Renal pelvis (tissue), 12 donors: ENCODE measurements at places on chromosomes 3 and 15. TPM values are rescaled to one million over a fixed set of nuclear protein-coding genes. Genes with fewer than 3 reads are reported as not detected.

The POPDC2 gene
- 10.2 TPM for polyA plus RNA-seq

The RLBP1 gene
- polyA plus RNA-seq, result not detected

The FRMD4B gene
- polyA plus RNA-seq, result 38.6 TPM

The ETV5 gene
- 29.4 TPM for polyA plus RNA-seq

The RTP1 gene
- not detected for polyA plus RNA-seq

The GOLGA8S gene
- polyA plus RNA-seq, result 1.6 TPM

The NMNAT3 gene
- polyA plus RNA-seq, result 12.1 TPM

The QRICH1 gene
- polyA plus RNA-seq, result 87.3 TPM

The REC114 gene
- polyA plus RNA-seq, result not detected

The UPK1B gene
- 7.1 TPM for polyA plus RNA-seq

The CCR3 gene
- 0.07 TPM for polyA plus RNA-seq

The IL12A gene
- polyA plus RNA-seq, result 0.49 TPM

The SPSB4 gene
- polyA plus RNA-seq, result 20.0 TPM

The TNFAIP8L3 gene
- 1.7 TPM for polyA plus RNA-seq

The EIF4E3 gene
- 13.7 TPM for polyA plus RNA-seq

The MYLK gene
- 126 TPM for polyA plus RNA-seq

The C2CD4A gene
- polyA plus RNA-seq, result 0.40 TPM

The FRMD5 gene
- 1.9 TPM for polyA plus RNA-seq

The OPA1 gene
- 57.2 TPM for polyA plus RNA-seq

The PRTG gene
- polyA plus RNA-seq, result 12.4 TPM

The CLSTN2 gene
- 1.4 TPM for polyA plus RNA-seq

The GPR149 gene
- not detected for polyA plus RNA-seq

The TUSC7 gene
- not detected for polyA plus RNA-seq

The ADAMTSL3 gene
- 4.7 TPM for polyA plus RNA-seq
